ENCODE measurements at places on chromosomes 4 and X.

- DNase-seq = no peak
Measured at GRCh38 chrX:136768469-136769084, 12.2 kb downstream of the ARHGEF6 start.

DNA sequence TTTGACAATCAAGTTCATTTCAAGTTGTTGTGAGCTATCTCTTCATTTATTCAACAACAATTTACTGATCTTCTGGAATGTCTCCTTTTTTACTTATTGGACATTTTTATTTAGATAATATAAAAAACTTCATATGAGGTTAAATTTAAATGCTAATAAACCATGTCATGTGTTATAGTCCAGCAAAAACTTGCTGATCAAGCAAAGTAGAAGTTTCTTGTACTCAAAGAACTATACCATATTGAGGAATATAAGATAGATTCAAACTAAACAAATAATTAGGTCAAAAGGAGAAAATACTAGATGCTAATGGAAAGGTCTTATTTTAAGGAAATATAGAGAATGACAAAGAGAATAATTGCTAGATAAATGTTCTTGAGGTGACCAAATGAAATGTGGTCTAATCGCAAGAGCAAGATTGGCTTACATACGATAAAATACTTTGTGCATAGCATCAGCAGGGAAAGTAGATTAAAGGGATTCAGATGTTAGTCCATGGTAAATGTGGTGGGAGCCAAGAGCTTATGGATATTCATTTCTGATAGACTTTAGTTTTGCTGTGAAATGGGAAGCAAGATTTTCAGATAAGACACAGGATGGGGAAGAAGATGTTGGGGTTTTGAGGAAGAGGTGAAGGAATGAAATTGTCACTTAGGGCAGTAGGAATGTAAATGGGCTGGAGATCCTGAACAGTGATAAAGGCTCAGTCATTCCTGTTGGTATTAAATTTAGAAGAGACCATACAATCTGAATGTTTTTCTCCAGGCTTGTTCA lies 229.5 kb downstream of the MAPK10 start:
- no peak for DNase-seq

DNA sequence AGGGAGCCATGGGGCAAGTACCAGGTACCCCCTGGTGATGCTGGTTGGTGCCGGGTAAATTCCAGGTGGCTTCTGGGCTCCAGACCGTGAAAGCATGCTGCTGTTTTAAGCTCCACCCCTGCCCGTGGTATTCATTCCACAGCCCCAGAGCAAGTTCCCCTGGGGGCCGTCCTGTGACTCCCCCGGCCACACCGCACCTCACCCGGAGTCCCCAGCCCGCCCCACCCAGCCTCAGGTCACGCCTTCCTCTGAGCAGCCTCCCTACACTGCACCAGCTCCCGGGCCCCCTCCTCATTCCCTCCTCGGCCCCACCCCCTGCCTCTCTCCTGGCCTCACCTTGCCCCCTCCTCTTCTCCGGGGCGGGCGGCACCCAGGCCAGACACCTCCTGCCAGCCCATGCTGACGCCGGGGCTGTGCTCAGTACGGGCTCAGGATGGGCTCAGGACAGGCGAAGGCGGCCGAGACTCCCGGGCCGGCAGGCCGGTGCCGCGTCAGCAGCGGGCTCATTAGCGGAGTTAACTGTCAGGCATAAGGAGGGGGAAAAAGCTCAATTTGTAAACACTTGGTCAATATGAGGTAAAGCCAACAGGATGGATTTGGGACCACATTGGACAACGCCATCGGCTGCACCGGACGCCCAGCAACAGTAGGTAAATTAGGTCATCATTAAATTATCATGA lies 127.4 kb downstream of the FAM53A start:
- DNase-seq = no peak

GRCh38 chr4:123750044-123750443 lies 353.4 kb downstream of the SPRY1 start:
- no peak for DNase-seq

DNA sequence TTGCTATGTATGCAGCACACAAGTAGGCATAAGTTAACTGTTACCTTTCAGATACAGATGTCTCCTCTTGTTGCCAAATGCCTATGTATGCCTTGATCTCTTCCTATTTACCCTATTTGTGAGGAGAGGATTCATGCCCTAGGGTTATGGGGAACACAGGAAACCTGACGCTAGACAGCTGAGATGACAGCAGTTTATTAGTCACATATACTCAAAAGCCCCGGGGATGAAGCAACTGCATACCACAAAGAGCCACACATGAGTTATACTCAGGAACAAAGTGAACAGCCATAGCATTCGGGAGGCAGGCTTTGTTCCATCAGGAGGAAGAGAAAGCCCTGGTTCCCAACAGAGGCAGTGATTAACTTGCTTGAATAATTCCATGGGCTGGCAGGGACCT lies 1011.7 kb upstream of the PCDH7 start:
- no peak for DNase-seq

GRCh38 chr4:128513664-128514484 lies 226.3 kb upstream of the PGRMC2 start:
- no peak for DNase-seq

DNA sequence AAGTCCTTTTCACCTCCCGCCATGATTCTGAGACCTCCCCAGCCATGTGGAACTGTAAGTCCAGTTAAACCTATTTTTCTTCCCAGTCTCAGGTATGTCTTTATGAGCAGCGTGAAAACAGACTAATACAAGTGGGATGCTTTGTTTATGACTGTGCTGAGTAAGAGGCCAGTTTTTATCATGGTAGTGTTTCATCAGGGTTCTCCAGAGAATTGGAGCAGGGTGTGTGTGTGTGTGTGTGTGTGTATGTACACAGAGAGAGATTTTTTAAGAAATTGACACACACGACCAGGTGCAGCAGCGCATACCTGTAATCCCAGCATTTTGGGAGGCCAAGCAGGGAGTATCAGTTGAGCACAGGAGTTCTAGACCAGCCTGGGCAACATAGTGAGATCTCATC lies 34.6 kb upstream of the SLC2A9 start:
- DNase-seq = no peak

- DNase-seq = no peak
Measured at GRCh38 chr4:48184882-48185281, 50.8 kb upstream of the TXK start.

DNA sequence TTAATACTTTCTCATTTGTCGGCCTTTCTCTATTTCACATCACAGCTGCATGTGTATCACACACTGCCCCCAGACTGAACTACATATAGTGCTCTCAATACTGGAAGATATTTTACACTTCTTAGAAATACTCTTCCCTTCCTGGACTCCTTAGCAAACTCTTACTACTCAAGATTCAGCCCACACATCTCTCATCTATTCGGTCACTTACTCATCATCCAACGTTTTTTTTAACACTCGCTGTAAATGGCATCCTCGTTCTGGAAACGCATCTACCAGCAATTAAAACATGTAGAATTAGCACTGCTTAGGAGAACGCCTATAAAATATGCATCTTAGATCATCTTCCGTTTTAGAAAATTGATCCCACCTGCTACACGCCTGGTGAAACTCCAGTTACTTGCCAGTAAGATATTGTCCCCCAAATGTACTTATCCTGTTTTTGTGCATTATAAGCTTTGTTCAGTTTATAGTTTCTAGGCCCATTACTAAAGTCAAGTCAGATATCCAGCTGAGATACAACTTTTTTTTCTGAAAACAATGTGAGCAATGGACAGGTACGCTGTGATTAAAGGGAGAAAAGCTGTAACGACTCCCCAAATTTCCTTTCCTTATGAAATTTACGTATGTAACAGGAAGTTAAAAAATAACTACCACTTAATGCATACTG lies 1.0 kb downstream of the LRP2BP start:
- no peak for DNase-seq

GRCh38 chr4:81883004-81883403 lies 411.3 kb upstream of the RASGEF1B start:
- no peak for DNase-seq

DNA sequence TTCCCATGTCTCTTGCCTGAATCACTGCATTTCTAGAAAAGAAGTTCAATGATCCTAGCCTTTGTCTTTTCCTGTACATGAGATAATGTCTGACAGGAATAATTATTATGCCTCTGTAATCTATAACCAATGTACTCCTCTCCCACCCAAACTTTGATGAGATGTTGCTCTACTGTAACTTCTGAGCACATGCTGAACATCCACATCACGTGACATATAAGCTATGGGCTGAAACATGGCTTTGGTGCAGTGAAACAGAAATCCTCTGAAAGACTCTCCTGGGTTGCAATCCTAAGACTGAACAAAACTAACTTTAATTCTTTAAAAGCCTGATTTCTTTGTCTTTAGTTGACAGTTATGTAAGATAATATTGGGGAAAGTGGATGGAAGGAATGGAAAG lies 1.5 kb upstream of the ADAD1 start:
- DNase-seq = no peak

DNA sequence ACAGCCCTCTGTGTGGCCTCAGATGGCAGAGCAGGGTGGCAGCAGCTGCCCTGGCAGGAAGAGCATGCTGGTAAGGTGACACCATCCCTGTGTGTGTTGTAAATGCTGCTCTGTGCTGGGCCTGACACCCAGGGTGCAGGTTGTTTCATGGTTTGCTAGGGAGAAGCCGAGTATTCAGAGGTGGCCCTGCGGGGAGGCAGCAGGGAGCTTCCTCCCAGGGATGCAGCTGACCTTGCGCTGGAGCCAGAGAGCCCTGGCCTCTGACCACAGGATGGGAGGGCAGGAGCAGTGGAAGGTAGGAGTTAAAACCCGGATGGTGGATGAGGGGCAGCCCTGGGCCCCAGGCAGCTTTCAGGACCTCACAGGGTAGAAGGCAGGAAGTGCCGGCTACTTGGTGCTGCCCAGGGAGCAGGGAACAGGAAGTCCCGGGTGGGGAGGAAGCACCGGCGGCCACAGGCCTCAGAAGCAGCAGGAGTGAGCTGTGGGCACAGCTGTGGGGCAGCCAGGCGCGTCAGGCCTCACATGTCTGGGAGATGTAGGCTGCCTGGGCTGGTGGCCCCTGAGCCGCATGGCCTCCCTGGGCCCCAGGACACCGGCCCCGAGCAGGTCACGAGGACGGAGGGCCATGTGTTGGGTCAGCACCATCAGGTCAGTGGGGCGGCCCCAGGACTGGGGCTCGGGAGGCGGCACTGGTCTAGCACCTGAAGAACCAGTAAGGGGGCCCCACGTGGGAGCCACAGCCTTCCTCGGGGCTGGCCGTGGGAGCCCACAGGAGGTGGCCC lies 19.1 kb downstream of the SH3BP2 start:
- DNase-seq = peak; percentile 32

GRCh38 chrX:110215411-110215810 lies 102.5 kb downstream of the AMMECR1 start:
- no peak for DNase-seq

GRCh38 chr4:120008957-120009356 lies 57.7 kb downstream of the MAD2L1 start:
- DNase-seq = no peak

GRCh38 chr4:112426416-112426815 lies 89.6 kb downstream of the NEUROG2 start:
- no peak for DNase-seq

DNA sequence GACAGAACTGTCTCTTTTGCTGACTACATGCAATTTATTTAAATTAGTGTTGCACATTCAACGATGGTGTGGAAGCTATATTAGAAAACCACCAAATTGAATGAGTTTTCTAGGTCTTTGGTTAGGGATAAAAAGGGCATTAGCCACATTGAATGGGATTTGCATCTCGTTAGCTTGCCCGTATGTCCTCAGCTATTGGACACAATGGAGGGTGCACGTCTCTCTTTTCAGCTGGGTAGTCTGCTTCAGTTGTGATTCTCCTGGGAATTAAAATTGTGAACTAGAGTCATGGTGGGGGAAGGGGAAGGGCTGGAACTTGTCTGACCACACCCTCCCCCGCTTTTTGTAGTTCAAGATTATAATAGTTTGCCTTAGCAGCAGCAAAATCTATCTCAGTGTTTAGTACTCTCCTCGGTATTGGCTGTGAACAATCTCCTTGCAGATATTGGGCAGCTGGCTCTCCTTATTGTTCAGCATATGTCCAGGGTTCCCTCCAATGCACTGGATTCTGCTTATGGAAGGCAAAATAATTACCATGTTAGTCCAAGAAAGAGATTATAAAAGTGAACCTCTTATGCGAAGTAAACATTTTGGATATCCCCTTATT lies 23.3 kb downstream of the TRIM2 start:
- no peak for DNase-seq

DNA sequence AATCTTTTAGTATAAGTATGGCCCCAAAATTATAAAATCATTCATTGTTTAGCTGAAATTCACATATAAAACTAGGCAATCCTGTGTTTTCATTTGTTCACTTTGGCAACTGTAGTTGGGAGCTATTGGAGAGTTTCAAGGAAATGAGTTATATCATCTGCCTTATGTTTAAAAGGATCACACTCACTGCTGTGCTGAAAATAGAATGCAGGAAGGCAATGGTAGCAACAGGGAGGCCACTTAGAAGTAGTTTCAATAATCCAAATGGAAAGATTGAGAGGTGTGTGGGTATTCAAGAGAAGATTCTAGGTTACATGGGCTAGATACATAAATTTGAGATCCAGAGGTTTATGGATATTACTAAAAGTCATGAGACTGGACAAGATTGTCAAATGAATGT lies 184.9 kb downstream of the PDGFC start:
- DNase-seq = no peak

- peak; percentile 0 for DNase-seq
Measured at GRCh38 chrX:118115953-118116712, 477 bp downstream of the KLHL13 start.

- no peak for DNase-seq
Measured at GRCh38 chrX:155744534-155744933, 131.8 kb upstream of the TMLHE start.

GRCh38 chrX:106999002-106999975 lies 723 bp downstream of the MORC4 start:
- peak; percentile 8 for DNase-seq

DNA sequence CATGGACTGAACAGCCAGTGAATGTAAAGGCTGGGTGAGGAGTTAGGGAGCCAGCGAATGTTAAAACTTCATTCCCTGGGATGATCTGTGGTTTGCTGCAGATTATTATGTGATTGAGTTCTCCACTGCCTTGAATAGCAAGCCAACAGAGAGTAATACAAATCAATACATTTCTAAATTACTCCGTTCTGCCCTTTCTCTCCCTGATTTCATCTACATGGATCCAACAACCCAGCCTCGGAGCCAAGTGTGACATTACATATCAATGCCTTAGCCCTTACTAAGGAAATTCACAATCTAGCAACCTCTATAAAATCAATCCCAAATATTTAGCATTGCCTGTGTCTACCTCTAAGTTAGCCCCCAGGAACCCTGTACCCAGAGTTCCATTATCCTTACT lies 11.0 kb downstream of the HSD17B13 start:
- no peak for DNase-seq

- DNase-seq = no peak
Measured at GRCh38 chr4:155609455-155610059, 57.1 kb upstream of the GUCY1A1 start.

All from activated T-cell treated with anti-CD3 and anti-CD28 coated beads for 1 hour (primary cell).